ENCODE measurements at places on chromosomes 2 and 18. TPM values are rescaled to one million over a fixed set of nuclear protein-coding genes. Genes with fewer than 3 reads are reported as not detected.

The PSMA8 gene
- total RNA-seq, result not detected

The SLC38A11 gene
- not detected for total RNA-seq

The CCDC85A gene
- total RNA-seq, result 0.22 TPM

The PROKR1 gene
- total RNA-seq, result 0.03 TPM

The SALL3 gene
- not detected for total RNA-seq

The SERPINB13 gene
- total RNA-seq, result not detected

The TMEM200C gene
- not detected for total RNA-seq

The CRYGC gene
- total RNA-seq, result not detected

The C1QL2 gene
- total RNA-seq, result 0.29 TPM

Measured in A549 treated with GW870086 at 1 μM for 4 hours (cell line).